RCC 7860 (cell line): ENCODE measurements at places on chromosomes 4 and X.

GRCh38 chr4:8217246-8217511 lies 18.1 kb downstream of the SH3TC1 start:
- DNase-seq = no peak

DNA sequence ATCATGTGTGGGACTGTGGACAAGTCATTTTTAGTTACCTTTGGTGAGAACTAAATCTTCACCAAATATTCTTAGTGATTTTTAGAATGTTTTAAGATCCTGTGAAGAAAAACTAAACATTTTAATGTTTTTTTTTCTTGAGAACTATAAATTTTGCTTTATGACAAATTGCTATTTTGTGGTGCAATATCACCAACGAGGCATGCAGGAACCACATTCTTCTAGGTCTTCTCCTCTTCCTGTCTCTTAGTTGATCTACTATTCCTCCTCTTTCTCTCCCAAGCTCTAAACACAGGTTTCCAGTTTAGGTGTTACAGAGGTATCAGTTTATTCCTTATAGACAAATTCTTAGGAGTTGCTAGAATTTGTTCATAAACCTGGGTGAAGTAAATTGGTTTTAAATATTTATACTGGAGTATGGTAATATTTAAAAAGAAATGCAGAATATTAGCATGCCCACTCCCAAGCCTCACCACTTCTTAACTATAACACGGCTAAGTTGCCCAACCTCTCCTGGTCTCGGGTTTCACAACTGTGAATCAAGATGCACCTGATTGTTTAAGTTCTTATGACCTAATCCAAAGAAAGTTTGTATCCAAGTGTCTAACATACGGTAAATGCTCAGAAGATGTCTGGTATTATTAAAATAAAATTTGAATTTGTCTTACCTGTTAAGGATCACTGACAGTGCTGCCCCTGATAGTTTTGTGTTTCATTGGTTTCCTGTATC lies 56.5 kb upstream of the CLNK start:
- no peak for DNase-seq

- DNase-seq = no peak
Observed at GRCh38 chrX:44317181-44317580, 26.3 kb downstream of the EFHC2 start.

GRCh38 chrX:136194536-136194935 lies 47.2 kb downstream of the FHL1 start:
- DNase-seq = no peak

- DNase-seq = peak; percentile 12
Observed at GRCh38 chrX:11724122-11725017, 33.7 kb upstream of the MSL3 start.

GRCh38 chrX:122418758-122419157 lies 765.3 kb upstream of the GRIA3 start:
- DNase-seq = no peak
